CD4-positive, alpha-beta T cell treated with Interleukin-12 subunit alpha and Interleukin-12 subunit beta, for 1 hour (primary cell): ENCODE measurements at places on chromosomes 12 and 14.

GRCh38 chr14:32809255-32809654, 129.4 kb upstream of the NPAS3 start:
- DNase-seq, result no peak

- DNase-seq, result no peak
Observed at GRCh38 chr14:84375235-84375634, 1154.7 kb upstream of the FLRT2 start.

DNA sequence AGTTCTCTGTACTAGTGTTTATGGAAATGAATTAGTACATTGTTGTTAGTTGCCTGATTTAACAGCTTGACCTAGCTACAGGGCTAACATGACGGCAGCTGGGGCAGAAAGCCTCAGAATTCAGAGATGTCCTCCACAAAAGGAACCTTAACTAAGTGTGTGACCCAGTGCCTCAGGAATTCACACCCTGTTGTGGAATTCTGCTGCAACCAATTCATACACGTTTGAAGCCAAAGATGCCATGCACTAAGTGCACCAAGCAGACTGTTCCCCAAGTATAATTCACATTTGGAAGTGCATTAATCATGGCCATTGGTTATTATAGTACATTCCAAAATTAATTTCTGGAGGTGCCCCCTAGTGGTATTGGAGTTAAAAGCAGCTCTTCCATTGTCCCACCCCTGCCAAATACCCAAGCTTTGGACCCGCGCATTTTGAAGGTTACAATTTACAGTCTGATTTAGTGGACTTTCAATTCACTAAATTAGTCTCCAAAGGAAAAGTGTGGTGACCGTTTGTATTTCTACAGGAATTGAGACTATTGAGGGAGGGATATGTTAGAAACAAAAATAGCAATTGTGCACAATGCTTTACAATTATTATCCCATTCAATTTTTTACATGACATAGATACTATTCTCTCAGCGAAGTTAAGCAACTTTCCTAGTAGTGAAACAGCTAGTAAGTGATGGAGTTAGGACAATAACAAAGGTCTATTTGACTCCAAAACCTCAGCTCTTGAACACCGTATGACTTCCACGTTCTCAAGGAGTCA, 85.9 kb downstream of the PAX9 start:
- no peak for DNase-seq

GRCh38 chr14:65352964-65353530, 59.5 kb upstream of the FUT8 start:
- no peak for DNase-seq

DNA sequence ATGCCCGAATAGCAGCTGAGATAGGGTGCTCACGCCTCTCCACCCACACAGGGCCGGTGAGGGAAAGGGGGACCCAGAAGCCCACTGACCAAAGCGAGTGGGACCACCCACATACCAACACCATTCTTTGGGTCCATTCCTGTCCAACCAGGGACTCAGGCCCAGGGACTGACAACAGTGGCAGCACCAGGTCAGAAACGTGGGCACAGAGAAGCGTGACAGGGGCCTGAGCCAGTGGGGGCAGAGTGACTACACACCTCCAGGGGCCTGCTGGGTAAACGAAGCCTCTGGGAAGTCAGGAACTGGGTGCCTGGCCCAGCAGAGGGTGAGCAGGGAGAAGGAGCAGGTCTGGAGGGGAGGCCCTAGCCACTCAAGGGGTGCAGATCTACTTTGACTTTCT, 13.7 kb downstream of the SPRYD3 start:
- DNase-seq, result no peak
